CD4-positive, alpha-beta T cell treated with Interleukin-4 for 4 hours (primary cell): ENCODE measurements at places on chromosomes 2 and 18.
A peak's percentile ranks its signal among the peaks of the same experiment; 100 is the strongest.

DNA sequence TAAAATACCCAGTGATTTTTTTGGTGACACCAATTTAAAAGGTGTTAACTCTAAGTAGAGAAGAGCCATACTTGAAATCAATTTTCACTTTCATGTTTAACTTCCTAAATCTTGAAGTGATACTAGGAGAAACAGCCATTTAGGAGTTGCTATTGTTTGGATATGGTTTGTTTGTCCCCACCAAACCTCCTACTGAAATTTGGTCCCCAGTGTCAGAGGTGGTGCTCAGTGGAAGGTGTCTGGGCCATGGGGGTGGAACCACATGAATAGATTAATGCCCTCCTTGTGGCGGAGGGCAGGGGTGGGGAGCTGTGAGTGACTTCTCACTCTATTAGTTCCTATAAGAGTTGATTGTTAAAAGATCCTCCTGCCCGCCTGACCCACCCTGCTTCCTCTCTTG lies 377.9 kb downstream of the DLGAP1 start:
- no peak for DNase-seq

DNA sequence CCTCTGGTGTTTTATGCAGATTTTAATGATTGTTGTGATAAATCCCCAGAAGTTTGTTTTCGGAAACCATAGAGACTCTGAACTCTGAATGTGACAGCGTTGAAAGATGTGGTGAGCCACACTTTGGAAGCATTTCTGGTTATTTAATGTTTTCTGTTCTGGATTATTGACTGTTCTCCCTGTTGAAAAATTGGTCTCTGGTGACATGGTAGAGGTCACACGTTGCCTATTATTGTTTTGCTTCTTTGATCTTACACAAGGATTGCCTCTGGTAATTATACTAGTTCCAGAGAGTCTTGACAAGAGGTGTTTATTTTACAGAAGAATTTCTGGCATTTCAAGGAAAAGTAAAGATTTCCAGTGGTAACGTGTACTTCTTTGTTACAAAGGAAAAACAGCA lies 127.1 kb downstream of the GREB1L start:
- no peak for DNase-seq

DNA sequence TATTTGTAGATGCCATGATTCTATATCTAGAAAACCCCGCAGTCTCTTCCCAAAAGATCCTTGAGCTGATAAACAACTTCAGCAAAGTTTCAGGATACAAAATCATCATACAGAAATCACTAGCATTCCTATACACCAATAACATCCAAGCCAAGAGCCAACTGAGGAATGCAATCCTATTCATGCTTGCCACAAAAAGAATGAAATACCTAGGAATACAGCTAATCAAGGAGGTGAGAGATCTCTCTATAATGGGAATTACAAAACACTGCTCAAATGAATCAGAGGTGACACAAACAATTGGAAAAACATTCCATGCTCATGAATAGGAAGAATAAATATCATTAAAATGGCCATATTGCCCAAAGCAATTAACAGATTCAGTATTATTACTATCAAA lies 551.4 kb upstream of the SLC39A10 start:
- no peak for DNase-seq

- DNase-seq, result no peak
Measured at GRCh38 chr2:218888341-218888740, 7.7 kb downstream of the WNT10A start.

GRCh38 chr2:153072077-153072476 lies 353.7 kb downstream of the ARL6IP6 start:
- DNase-seq, result no peak

DNA sequence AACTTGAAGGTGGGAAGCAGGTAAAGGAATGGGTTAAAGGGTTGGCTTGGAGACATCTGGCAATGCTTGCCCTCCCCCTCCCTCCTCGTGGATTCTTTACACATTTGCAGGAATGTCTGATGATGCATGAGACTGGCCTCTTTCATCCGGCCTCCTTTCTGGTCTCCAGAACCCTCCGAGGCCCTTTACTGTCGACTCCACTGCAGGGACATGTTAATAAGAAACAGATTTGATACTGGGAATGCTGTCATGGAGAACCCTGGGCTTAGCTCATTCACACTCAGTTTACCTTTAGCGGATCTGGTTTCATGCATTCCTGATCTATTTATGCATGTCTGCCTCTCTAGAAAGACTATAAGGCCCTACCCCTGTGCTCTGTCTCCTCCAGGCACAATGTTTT lies 238.7 kb downstream of the TGIF1 start:
- DNase-seq, result no peak

GRCh38 chr2:231223458-231223976 lies 25.1 kb downstream of the ARMC9 start:
- DNase-seq, result no peak

DNA sequence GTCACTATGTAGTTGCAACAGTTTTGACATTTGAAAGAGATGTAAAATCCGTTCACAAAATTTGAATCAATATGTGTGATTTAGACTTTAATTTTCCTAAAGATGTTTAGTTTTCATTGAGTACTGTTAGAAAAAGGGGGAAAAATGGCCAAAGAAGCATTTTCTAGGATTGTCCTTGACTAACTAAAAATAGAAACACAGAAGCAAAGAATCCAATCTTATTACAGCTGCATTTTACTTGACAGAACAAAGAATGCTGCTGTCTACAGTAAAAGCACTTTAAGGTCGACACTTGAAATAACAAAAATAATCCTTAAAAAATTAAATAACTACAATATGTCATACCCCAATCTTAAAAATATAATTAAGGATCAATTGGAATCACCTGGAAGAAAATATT lies 48.9 kb downstream of the FRZB start:
- DNase-seq, result no peak

DNA sequence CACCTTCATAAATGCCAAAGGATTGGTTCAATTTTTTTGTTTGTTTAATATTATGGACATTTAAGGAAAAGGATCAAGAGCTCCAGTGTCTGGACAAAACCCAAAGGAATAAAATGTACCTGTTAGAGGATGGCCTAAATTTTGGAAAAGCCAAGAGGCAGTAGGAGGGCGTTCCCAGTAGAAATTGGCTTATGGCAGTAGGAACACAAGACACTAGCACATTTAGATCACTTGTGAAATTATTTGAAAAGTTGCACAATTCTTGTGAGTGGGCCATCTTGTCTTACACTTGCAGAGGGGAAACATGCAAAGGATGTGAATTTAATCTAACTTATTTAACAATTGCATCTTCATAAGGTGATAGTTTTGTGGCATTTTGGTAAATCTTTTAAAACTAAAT lies 3.2 kb downstream of the BZW1 start:
- no peak for DNase-seq

GRCh38 chr2:75799859-75800258 lies 89.1 kb upstream of the GCFC2 start:
- no peak for DNase-seq

- DNase-seq, result no peak
Measured at GRCh38 chr2:23685181-23685580, 241.7 kb downstream of the ATAD2B start.

GRCh38 chr2:28749526-28749925 lies 2.1 kb upstream of the PPP1CB start:
- DNase-seq, result no peak

GRCh38 chr2:112187805-112188596 lies 49.8 kb downstream of the FBLN7 start:
- DNase-seq, result peak; percentile 97

DNA sequence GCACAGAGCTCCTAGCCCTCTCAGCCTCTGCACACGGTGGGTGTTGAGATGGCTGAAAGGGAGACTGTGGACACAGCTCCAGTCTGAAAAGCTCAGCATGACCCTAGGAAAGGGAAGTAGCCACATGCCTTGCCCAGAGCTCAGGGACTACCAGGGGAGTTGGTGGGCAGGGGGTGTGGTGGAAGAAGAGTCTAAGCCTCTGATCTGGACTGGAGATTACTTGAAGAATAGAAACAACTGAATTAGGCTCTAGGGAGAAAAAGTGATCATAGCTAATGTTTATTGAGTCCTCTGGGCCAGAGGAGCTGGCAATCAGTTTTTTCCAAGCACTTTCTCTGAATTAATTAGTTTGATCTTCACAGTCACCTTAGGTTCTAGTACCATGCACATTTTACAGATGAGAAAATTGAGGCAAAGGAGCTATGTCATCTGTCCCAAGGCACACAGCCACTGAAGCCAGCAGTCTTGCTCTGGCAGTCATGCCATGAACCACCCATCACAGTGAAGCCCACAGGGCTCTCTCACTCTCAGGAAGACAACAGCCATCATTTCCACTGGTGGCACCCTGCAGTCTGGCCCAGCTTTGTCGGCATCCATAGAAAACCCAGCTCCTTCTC lies 10.3 kb downstream of the SDC1 start:
- DNase-seq, result no peak

DNA sequence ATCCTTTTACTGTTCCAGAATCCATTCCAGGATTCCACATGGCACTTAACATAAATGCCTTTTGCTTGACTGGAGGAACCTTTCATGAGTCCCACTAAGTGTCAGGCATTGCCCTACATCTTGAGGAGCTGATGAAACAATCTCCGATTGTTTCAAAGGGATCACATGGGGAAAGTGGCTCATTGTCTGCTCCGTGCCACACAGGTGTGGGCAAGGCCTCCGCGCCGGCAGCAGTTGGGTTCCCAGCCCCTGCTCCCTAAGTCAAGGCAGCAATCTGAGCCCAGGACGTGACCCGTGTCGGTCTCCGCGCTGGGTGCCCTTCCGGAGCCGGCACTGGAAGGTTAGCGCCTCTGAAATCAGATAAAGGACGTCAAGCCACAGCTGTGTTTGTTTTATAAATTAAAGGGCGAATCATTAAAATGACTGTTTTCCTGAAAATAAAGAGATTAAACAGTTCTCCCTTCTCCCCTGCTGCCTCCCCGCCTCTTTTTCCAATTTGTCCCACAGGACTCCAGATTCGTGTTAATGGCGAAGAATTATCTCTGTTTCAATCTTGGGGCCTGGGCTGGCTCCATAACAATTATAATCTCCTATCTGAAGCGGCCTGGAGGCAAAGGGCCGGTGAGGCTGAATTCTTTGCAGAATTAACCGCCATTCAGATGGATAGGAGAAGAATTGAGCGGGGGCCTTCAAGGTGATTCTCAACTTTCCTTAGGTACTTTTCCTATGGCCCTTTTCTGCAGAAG lies 84.3 kb upstream of the FZD7 start:
- DNase-seq, result no peak

GRCh38 chr2:110678457-110679336 lies 834 bp upstream of the BUB1 start:
- no peak for DNase-seq

DNA sequence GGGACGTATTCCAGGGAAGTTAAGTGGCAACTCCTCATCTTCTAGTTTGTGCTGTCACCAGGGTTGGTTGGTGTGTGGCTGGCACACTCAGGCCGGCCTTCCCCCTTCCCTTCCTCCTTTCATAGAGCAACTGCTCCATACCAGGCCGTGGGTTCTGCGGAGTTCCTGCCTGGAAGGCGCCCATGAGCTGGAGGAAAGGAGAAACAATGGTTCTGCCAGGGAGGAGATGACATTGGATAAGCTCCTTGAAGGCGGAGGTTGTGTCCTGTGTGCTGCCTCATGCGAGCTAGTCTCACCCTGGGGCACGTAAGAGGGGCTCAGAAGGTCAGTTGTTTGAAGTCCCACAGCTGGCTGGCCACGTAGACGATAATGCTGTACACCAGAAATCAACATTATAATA lies 19.2 kb downstream of the ASAP2 start:
- no peak for DNase-seq

DNA sequence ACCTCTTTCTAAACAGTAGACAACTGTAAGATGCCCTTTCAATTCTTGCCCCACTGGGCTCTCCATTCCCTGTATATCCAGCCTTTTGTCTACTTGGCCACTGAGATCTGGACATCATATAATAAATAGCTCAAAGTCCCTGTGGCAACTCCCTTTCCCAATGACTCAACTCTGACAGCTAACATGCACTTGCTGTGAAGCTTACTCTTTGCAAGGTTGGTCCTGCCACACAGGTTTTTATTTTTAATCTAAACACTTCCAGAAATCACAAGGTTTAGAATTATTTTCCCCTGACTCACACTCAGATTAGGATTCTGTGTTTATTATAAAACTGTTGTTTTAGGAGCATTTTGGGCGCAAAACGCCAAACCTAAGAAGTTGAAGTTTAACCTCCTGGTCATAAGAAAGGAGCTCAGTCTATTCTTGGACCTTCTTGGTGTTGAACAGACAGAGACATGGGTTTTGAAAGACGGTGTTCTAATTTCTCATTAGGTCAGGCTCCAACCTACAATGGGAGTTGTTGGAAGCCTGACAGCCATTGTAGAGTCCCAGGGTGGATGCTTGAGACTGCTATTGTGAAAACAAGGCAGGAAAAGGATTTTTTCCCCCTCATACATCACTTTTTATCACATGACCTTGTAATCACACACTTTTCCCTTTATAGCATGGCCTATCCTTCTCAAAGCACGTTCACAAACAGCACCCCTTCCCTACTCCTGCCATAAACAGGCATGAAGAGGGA lies 124.7 kb upstream of the SERPINE2 start:
- DNase-seq, result no peak

DNA sequence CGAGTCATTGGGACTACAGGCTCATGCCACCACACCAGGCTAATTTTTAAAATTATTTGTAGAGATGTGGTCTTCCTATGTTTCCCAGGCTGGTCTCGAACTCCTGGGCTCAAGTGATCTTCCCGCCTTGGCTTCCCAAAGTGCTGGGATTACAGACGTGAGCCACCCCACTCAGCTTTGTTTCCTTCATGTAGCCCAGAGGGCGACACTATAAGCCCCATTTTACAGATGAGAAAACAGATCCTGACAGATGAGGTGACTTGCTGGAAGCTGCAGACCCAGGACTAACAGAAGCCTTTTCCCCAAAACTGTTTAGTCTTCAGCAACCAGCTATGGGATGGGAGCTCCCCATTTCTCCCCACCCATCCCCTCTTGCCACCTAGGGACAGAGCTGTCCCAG lies 7.2 kb upstream of the CTDSP1 start:
- DNase-seq, result no peak

- DNase-seq, result no peak
Measured at GRCh38 chr2:62254424-62255266, 58.7 kb downstream of the B3GNT2 start.

DNA sequence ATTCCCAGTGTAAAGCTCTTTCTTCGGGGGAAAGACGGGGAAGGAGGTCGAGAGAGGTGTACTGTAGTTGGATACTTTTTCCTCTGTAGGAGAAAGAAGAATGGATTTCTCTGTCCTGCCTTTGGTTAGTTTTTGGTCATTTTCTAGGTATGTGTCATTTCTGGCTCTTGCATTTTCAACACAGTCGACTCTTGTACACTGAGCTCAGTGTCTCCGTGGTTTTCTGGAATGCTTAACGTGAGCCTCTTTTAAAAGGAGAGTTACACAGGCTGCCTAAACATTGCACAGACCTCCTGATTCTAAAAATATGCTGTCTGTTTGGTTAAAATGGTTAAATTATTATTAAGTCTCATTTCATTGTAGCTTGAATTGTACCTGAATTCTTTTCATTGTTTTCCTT lies 21.8 kb upstream of the GLS start:
- no peak for DNase-seq

GRCh38 chr2:39938035-39938835 lies 159.2 kb upstream of the THUMPD2 start:
- no peak for DNase-seq
